HFFc6 (cell line): ENCODE measurements at places on chromosomes 4 and X. TPM values are rescaled to one million over a fixed set of nuclear protein-coding genes. Genes with fewer than 3 reads are reported as not detected.

DNA sequence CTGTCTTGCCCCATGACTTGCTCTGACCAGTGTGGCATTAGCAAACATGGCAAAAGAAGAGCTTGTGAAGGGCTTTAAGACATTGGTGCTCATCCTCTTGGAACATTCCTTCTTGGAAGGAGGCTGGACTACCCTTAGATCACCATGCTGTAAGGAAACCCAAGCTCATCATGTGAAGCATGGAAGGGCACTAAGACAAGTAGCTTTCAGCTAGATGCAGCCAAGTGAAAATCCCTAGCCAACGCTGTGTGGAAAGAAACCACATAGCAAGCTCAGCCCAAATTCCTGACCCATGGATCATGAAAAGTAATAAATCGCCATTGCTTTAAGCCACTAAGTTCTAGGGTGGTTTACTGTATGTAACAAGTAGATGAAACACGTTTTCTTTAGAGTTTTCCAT is 12.4 kb upstream of the PACRGL start:
- H3K36me3 ChIP-seq: no peaks in the 10 kb centered on the region
- DNase-seq: peak; percentile 70
- no peak overlapping the region for H3K27ac ChIP-seq
- no peak overlapping the region for H3K4me3 ChIP-seq
- H3K27me3 ChIP-seq: peaks cover 9% of the 10 kb centered on the region; the same call in 1 of the 2 replicates
- H3K4me1 ChIP-seq: peaks cover 14% of the 10 kb centered on the region

DNA sequence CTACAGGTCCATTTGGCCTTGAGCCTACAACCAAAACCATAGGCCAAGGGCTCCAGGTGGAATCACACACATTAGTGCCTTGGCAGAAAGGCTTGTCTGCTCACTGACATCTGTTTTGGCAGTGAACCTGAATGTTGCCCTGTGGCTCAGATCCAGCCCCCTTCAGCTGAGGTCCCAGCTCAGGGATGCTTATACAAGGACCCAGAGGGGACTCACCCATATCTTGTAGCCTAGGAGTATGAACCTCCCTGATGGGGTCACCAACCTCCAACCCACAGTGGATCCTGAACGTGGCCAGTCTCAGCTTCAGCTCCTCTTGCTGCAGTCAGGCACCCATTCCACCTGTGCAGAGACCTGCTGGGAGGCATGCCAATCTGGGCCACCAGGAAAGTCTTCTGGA is 50.8 kb upstream of the HMX1 start:
- no peaks in the 10 kb centered on the region for H3K36me3 ChIP-seq
- no peak overlapping the region for H3K27ac ChIP-seq
- H3K4me1 ChIP-seq: no peaks in the 10 kb centered on the region
- H3K27me3 ChIP-seq: peaks cover 15% of the 10 kb centered on the region
- DNase-seq: no peak

The IL9R gene
- 0.15 to 0.35 TPM in 2 of 3 replicates, not detected in the other for total RNA-seq

DNA sequence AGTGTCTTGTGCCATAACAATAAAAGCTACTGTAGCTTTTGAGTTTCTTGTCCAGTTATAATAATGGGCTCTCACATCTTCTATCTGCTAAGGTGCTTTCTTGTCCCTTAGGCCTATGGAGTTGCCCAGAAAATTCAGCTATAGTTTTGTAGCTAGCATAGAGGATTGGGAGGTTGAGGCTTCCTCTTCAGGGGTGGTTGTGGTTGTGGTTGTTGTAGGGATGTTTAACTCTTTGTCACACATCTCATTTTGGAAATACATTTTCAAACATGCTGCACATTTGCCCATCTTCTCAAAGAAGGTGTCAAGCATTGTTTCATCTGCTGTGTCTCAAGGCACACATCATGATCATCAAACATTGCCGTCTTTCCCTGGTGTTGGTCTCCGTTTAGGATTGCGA is 65.0 kb downstream of the ATXN3L start:
- peaks cover 2% of the 10 kb centered on the region for H3K27me3 ChIP-seq
- no peaks in the 10 kb centered on the region for H3K36me3 ChIP-seq
- DNase-seq: no peak
- H3K4me3 ChIP-seq: no peak overlapping the region
- no peak overlapping the region for H3K27ac ChIP-seq

DNA sequence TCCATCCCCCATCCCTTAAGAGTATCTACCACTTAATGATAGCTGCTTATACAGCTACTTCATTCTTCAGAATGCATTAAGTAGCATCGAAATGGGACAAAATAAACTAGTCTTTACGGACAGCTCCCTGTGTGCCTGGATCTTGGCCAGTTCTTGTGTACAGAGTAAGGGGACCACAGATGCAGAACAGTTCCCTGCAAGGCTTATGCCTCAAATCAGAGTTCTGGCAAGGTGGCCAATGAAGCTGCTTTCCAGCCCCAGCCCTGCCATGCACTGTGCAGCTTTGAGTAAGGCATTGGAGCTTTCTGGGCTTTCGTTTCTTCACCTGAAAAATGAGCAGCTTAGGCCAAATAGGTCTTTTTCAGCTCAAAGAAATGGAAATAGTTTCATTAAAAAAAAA is 14.2 kb downstream of the CLNK start:
- H3K27ac ChIP-seq: no peak overlapping the region
- H3K4me1 ChIP-seq: no peaks in the 10 kb centered on the region
- DNase-seq: no peak
- H3K36me3 ChIP-seq: no peaks in the 10 kb centered on the region
- no peak overlapping the region for H3K4me3 ChIP-seq

The PABPC1L2A gene
- not detected in 3 replicates for total RNA-seq

GRCh38 chr4:152586668-152587067 is 50.8 kb upstream of the FBXW7 start:
- H3K27me3 ChIP-seq: peaks cover 23% of the 10 kb centered on the region
- H3K27ac ChIP-seq: no peak overlapping the region
- no peak overlapping the region for H3K4me3 ChIP-seq
- peaks cover 20% of the 10 kb centered on the region for H3K4me1 ChIP-seq
- no peak for DNase-seq

The GAGE12E gene
- total RNA-seq: not detected in 3 replicates

The MAGEA11 gene
- total RNA-seq: 0.17 TPM in 1 of 3 replicates, not detected in the others

DNA sequence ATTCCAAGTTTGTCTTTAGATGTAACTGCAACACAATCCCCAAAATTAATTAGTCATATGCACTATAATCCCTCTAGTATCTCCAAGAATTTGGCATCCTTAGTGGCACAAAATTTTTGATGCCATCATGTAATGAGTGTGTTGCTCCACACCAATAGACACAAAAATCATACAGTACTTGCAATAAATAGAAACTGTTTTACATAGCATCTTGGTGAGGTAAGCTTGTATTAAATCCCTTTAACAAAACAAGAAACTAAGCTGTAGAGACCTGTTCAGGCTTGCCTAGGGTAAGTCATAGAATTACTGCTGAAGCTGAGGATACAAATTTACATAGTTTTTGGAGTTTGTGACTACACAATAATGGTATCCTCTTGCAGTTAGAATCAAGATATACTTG is 64.5 kb upstream of the PRSS12 start:
- peak; percentile 77 for DNase-seq
- peaks cover 31% of the 10 kb centered on the region for H3K4me1 ChIP-seq
- H3K27me3 ChIP-seq: no peaks in the 10 kb centered on the region
- peak overlapping the region; percentile 63 for H3K27ac ChIP-seq
- no peaks in the 10 kb centered on the region for H3K36me3 ChIP-seq
- peak overlapping the region; percentile 21; the same call in 1 of the 2 replicates for H3K4me3 ChIP-seq

The PALLD gene
- total RNA-seq: 74.0 to 159 TPM (median 85.3 TPM) in 3 replicates

DNA sequence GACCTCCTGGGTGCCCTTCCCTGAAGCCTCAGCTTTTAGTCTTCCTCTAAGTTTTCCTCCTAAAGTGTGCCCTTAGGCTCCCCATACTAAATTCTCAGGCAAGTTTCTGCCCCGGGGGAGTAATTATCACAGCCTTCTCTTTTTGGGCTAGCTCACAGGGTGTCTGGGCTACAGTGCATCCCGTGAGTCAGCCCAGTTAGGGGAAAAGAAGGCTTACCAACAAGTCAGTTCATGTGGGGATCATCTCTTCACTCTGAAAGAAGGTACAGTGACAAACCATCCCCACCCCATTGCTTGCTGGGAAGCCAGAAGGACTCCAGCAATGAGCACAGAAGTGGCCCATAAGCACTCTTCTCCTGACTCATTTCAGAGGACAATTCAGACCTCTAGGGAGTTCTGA is 134.7 kb upstream of the FAM9C start:
- H3K4me1 ChIP-seq: peaks cover 10% of the 10 kb centered on the region
- peaks cover 5% of the 10 kb centered on the region for H3K36me3 ChIP-seq
- H3K4me3 ChIP-seq: no peak overlapping the region
- H3K27ac ChIP-seq: peak overlapping the region; percentile 40; the same call in 1 of the 2 replicates

The STPG2 gene
- total RNA-seq: not detected in 3 replicates

GRCh38 chr4:2882341-2882740 is 38.7 kb downstream of the ADD1 start:
- DNase-seq: peak; percentile 50
- peaks cover 58% of the 10 kb centered on the region for H3K36me3 ChIP-seq
- H3K4me1 ChIP-seq: peaks cover 46% of the 10 kb centered on the region
- H3K27me3 ChIP-seq: peaks cover 1% of the 10 kb centered on the region; the same call in 1 of the 2 replicates

DNA sequence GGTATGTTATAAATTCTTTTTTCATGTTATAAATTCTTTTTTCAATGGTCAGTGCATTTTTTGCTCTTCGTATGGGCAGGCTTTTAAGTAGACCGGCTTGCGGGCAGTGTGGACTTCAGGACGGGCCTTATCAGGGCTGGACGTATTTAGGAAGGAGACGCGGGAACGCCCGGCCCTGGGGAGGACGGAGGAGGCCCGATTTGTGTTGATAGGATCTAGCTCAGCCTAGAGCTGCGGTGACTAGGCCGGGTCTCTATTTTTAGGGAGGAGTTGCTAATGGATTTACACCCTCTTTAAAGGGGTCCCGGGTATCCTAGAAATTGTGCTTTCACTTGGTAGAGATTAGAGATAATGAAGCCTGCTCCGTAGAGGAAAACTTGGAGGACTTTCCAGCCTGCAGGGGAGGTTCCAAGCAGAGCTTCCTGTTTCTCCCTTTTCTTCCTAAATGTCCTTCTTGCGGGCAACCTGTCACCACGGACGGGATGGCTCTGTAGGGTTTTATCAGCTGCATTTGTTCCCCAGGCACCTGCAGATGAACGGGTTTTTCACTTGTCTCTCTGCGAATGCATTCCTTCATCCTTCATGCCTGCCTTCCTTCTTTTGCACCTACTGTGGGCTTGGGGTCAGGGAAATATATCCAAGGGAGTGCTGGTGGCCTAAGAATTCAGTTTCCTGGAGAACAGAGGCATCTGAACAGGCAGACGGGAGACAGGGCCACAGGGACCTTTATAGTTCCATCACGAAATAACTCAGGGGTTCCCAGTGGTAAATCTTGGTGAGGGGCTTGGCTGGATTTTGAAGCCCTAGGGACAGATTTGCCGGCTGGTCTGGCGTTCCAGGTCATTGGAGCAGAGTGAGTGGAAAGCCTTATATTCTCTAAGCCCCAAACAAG is 1.4 kb downstream of the CD99 start:
- peaks cover 44% of the 10 kb centered on the region for H3K36me3 ChIP-seq
- H3K27me3 ChIP-seq: peaks cover 8% of the 10 kb centered on the region
- DNase-seq: no peak
- H3K27ac ChIP-seq: peak overlapping the region; percentile 97

- DNase-seq: no peak
- H3K4me1 ChIP-seq: no peaks in the 10 kb centered on the region
- no peaks in the 10 kb centered on the region for H3K27me3 ChIP-seq
- H3K4me3 ChIP-seq: no peak overlapping the region
- H3K36me3 ChIP-seq: no peaks in the 10 kb centered on the region
Observed at GRCh38 chrX:88612870-88613329, 134.1 kb upstream of the CPXCR1 start.

The NLRP2B gene
- not detected in 3 replicates for total RNA-seq

DNA sequence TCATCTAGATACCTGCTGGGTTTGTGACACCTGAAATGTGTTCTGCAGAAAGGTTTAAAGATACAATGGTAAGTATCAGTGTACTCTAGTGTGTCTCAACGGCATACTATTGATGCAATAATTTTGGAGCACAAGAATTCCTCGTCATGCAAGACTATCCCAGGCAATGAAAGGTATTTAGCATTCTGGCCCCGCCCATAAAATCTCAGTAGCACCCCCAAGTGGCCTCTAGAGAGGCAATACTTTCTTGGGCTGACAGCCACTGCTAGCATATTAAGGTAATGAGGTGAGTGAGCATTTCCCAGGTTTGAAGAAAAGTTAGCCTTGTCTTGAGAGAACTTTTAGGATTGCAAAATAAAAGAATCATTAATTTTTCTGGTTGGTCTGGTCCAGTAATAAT is 24.0 kb downstream of the TAB3 start:
- H3K4me1 ChIP-seq: no peaks in the 10 kb centered on the region
- no peak for DNase-seq
- H3K36me3 ChIP-seq: no peaks in the 10 kb centered on the region
- H3K4me3 ChIP-seq: no peak overlapping the region

- no peak overlapping the region for H3K27ac ChIP-seq
- no peaks in the 10 kb centered on the region for H3K27me3 ChIP-seq
- no peaks in the 10 kb centered on the region for H3K36me3 ChIP-seq
- H3K4me1 ChIP-seq: no peaks in the 10 kb centered on the region
- H3K4me3 ChIP-seq: no peak overlapping the region
Observed at GRCh38 chr4:124737619-124738018, 25.1 kb upstream of the ANKRD50 start.

- H3K27me3 ChIP-seq: no peaks in the 10 kb centered on the region
- DNase-seq: peak; percentile 28
- H3K36me3 ChIP-seq: no peaks in the 10 kb centered on the region
- no peak overlapping the region for H3K27ac ChIP-seq
Observed at GRCh38 chr4:147984065-147984777, 252.3 kb downstream of the ARHGAP10 start.

GRCh38 chr4:13481569-13481968 is 2.6 kb downstream of the RAB28 start:
- H3K27ac ChIP-seq: peak overlapping the region; percentile 17
- H3K4me1 ChIP-seq: peaks cover 54% of the 10 kb centered on the region
- no peaks in the 10 kb centered on the region for H3K36me3 ChIP-seq
- peak overlapping the region; percentile 62 for H3K4me3 ChIP-seq

DNA sequence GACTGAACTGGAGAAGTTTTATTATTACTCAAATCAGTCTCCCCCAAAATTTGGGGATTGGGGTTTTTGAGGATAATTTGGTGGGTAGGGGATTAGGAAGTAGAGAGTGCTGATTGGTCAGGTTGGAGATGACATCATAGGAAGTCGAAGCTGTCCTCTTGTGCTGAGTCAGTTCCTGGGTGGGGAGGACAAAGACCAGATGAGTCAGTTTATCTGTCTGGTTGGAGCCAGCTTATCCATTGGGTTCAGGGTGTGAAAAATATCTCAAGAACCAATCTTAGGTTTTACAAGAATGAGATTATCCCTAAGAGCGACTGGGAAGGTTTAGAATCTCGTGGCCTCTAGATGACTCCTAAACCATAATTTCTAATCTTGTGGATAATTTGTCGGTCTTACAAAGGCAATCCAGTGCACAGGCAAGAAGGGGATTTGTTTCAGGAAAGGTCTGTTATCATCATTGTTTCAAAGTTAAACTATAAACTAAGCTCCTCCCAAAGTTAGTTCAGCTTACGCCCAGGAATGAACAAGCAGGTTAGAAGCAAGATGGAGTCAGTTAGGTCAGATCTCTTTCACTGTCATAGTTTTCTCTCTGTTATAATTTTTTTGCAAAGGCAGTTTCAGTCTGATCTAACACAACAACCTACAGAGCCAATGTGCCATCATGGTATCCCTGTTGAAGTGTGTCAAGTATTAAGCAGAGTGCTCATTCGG is 274.5 kb downstream of the SLC7A11 start:
- H3K27ac ChIP-seq: no peak overlapping the region
- H3K36me3 ChIP-seq: peaks cover 17% of the 10 kb centered on the region
- no peak overlapping the region for H3K4me3 ChIP-seq
- H3K4me1 ChIP-seq: peaks cover 23% of the 10 kb centered on the region
- no peak for DNase-seq

The RTL5 gene
- 1.7 to 2.0 TPM (median 1.7 TPM) in 3 replicates for total RNA-seq
